ENCODE measurements at places on chromosomes 2 and 18.
A peak's percentile ranks its signal among the peaks of the same experiment; 100 is the strongest.

DNA sequence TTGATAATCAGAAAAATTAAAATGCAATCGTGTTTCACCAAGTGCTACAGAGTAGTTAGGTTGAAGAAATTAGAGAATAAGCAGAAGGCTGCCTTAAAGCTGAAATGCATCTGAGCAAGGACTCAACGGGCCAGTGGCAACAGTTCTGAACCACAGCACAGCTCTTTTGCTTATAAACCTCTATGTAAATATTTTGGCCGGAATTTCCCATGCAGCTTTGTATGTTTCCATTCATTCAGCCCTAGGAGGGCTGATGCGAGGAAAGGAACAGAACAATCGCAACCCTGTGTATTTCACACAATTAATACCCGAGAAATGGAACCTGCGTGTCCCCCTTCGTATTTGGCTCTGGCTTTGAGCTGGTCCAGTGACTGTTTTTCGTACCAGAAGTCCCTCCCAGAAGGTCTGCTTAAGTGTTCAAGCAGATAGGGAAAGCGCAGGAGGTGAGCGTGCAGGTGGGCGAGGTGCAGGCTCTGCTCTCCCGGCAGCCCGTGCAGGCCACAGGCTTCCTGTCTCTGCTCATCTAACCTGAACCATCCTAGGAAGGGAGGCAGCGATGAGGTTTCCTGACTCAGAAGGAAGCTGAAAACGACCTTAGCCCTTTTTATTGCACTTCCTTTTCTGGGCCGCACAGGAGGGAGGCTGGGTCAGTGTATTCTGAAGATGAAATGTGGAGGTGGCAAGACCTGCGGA, 67.3 kb downstream of the ASB1 start:
- DNase-seq = no peak

- DNase-seq = no peak
These were observed 89.6 kb upstream of the PPP1CB start for GRCh38 chr2:28662044-28662443.

DNA sequence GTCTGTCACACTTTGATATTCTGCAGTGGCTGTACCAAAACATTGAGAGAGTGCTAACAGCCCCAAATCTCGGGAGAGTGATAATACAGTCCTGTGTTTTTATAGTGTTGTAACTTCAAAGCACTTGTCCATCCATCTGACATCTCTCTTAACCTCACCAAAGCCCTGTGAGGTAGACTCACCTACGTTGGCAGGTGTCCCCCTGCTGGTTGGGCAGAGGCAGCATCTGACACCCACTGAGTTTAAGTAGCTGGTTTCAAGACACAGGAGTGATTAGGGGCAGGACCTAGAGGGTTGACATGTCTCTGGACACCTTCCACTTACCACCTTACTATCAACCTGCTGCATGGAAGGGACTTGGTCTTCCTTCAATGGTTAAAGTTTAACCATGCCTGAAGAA, 22.9 kb downstream of the COLEC12 start:
- DNase-seq = no peak

GRCh38 chr2:75896779-75897366, 186.2 kb upstream of the GCFC2 start:
- peak; percentile 34 for DNase-seq

GRCh38 chr18:24674200-24674599, 213.8 kb downstream of the HRH4 start:
- no peak for DNase-seq

GRCh38 chr2:39948016-39948719, 169.1 kb upstream of the THUMPD2 start:
- DNase-seq = no peak

- peak; percentile 4 for DNase-seq
These were observed 61.1 kb upstream of the UGP2 start for GRCh38 chr2:63780518-63781155.

DNA sequence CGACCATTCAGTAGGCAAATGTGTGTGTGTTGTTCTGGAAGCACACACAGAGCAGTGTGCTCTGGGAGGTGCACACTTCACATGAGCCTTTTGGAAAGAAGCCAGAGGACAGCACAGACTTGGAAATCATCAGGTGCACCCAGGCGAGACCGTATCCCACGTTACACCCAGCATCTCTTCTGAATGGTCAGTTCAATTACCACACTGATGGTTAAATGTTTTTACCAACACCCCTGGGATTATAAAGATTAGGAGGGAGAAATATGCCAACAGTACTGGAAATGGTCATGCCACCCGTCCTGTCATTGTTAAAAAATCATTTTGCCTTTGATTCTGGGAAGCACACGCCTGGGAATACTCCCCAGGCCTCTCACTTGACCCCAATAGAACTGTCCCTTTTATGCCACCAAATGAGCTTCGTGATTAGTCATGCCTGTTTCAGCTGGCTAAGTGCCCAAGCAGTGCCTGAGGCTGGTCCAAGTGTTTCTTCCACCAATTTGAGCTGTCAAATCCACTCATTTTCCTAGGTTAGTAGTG, 183.7 kb downstream of the NRP2 start:
- DNase-seq = no peak

- DNase-seq = no peak
These were observed 135.2 kb downstream of the RDH14 start for GRCh38 chr2:18425210-18425703.

GRCh38 chr2:9741110-9741509, 102.2 kb upstream of the TAF1B start:
- no peak for DNase-seq

DNA sequence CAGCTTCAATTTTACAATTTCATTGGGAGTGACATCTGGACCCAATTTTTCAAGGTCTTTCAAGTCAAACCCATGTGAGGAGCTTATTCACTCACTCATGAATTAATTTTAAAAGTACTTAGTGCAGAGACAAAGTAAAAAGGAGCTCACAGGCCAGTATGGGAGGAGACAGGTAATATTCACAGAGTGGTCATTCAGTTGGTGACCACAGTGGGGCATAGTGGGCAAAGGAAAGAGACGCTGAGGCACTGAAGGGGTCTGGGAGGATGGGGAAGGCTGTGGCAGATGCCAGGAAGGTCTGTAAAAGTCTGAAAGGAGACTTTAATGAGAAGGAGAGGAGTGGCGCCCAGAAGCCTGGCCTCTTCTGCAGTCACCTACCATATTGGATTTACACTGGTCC, 76.0 kb downstream of the CD8B2 start:
- no peak for DNase-seq

DNA sequence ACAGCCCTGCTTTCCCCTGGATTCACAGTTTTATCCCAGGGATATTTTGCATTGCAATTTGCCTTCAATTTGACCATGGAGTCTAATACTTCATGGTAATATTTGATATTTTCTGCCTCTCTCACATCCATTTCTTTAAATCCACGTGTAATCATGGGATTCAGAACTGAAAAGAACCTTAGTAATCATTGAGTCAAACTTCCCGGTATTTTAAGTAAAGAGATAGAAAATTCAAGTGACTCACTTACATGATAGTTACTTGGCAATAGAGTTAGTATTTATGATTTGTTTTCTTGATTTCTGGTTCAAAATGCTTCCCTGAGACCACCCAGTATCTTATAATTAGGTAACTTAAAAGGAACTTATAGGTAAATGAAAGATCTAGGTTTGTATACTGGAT, 33.7 kb upstream of the CDC42EP3 start:
- DNase-seq = no peak

DNA sequence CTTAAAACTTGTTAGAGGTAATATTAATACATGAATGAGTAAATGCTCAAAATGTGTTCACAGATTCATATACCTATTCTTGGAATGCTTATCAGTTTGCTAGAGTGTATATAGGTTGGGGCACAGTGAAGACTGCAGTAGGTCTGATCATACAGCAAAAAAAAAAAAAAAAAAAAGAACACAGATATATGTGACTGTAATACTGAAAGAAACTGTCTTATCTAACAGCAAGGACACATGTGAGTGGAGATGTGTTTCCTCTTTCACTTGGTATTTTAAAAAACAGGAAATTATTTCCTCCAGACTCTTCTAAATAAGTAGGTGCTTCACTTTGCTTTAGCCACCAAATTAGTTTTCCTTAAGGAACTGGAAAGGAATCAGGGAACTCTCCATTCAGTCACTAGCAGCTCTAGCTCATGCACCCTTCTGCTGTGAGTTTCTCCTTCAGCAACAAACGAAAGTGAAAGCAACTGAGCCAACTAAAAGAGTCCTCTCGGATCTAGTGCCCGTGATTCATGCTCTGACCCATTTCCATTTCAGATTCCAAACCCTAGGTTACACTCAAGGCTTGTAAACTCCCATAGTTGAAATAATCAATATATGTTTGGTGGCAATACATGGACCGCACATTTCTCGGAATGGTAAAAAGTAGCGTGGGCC, 98.5 kb downstream of the DSEL start:
- DNase-seq = no peak

DNA sequence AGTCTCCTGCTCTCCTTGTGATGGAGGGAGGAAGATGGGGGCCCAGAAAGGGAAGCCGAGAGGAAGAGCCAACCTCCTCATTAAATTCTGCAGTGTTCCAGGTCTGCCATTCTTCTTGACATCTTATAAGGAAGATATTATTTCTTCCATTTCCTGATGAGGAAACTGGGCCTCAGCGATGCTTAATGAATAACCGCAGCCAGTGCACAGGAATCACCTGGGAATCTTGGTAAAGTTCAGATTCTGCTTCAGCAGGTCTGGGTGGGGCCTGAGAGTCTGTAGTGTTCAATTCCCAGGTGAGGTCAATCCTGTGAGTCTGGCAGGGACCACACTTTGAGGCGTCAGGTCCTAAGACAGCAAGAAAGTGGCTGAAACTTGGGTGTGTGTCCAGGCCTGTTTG, 17.3 kb downstream of the PCARE start:
- no peak for DNase-seq

- peak; percentile 40 for DNase-seq
These were observed 107.6 kb upstream of the NOSTRIN start for GRCh38 chr2:168694866-168695265.

DNA sequence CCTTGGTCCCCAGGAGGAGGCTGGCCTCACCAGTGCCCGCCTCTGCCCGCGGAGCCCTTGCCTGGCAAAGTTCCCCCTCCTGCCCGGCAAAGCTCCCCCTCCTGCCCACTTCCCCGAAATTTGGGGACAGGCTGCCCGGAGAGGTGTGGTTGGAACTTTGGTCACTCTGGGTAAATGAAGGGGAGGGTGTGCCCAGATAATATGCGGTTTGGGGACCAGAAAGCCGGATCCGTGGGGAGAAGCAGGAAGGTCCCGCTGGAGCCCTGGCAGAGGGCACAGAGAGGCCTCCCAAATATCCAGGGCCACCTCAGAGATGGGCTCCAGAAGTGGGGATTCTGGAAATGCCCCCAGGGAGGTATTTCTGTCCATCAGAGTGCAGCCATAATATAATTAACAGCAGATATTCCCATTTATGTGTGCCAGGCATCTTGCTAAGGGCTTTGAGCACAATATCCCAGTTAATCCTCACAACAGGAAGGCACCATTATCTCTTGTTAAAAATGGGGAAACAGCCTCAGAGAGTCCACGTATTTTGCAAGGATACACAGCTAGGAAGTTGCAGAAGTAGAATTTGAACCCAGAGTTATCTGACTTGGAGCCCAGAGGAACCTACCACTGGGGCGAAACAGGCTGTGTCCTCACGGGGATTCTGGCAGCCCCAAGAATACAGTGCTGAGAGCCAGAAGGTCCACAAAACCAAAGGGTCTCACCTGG, 914 bp downstream of the STEAP3 start:
- DNase-seq = no peak

DNA sequence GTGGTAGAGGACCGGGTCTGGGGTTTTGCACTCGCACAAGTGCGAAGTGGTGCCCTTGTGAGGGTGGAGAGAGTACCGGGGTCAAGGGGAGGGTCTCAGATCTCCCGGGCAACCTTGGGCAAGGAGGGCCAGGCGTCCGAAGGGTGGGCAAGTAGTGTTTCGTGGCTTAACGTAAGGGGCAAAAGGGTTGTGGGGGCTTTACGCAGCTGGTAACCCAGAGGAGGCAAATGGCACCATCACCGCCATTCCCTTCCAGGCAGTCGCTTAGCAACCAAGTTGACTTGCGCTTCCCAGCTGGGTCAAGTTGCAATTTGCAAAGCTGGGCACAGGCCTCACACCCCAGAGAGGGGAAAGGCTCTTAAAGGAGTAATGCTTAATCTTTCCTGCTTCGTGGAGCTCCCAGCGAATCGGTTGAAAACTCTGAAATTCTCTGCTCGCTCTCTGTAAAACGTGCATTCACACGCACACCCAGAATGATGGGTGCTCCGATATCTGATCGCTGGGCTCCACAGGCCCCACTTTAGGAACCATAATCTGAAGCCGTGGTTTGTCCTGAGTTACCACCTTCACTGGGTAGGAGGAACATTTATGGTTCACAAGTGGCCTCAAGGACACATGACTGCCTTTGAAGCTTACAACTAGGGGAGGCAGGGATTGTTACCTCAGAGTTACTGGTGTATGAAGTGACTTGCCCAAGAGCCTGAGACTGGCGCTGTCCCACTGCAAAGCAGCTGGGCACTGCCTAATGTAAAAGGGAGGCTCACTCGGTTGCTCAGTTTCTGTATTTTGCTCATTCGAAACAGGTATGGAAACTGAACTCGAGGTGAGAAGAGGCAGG, 127.9 kb downstream of the UXS1 start:
- DNase-seq = peak; percentile 47

- no peak for DNase-seq
These were observed 29.8 kb upstream of the LCLAT1 start for GRCh38 chr2:30417253-30417652.

- no peak for DNase-seq
These were observed 33.3 kb upstream of the ALPP start for GRCh38 chr2:232345251-232345650.

DNA sequence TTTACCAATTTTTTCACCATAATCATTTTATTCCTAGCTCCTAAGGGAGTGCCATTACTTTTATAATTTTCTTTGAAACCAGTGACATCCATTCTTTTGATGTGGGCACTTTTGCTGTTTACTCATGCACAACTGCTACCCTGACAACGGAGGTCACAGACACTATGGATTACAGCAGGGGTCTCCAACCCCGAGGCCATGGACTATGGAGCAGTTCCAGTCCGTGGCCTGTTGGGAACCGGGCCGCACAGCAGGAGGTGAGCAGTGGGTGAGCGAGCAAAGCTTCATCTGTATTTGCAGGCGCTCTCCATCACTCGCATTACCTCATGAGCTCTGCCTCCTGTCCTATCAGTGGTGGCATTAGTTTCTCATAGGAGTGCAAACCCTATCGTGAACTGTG, 34.6 kb downstream of the PRPF40A start:
- DNase-seq = no peak

- no peak for DNase-seq
These were observed 75.4 kb upstream of the GRB14 start for GRCh38 chr2:164696634-164697033.

GRCh38 chr18:7196421-7196820, 34.5 kb upstream of the LRRC30 start:
- DNase-seq = no peak

- DNase-seq = no peak
These were observed 13.7 kb upstream of the INO80C start for GRCh38 chr18:35511428-35511827.

- no peak for DNase-seq
These were observed 704.6 kb downstream of the SATB2 start for GRCh38 chr2:198753101-198753500.

GRCh38 chr2:95267458-95268210, 6.6 kb upstream of the PROM2 start:
- DNase-seq = no peak

Data from renal pelvis (tissue), 12 donors.